ENCODE measurements at places on chromosomes 4 and X.

- no peak for DNase-seq
Observed at GRCh38 chr4:184860018-184860779, 34.4 kb upstream of the ACSL1 start.

- no peak for DNase-seq
Observed at GRCh38 chr4:2291705-2292645, 30.1 kb upstream of the MXD4 start.

DNA sequence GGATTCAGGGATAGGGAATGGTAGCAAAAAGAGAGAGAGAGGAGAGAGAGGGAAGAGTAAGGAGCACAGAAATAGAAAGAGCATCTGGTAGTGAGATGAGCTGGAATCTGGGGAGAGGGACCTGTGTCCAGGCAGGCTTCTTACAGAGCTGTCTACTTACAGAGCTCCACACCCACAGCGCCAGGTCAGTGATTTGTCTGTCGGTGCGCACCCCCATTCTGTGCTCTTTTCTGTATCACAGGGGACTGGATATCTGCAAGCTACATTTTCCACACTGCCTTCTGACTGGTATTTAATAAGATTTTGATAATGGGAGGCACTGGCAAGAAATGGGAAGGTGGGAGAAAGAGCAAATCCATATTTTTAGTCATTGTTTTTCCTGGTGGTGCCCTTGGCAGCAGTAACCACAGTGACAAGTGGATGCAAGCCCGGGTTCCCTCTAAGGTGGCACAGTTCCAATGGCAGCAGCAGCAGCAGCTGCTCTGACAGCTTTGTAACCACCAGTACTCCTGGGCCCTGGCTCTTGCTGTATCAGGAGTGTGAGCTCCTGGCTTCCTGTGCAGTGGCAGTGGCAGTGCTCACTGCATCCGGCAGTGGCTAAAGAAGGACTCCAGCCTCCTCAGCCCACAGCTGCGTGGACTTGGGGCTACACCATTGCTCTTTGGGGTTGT is 300.5 kb downstream of the TRIML1 start:
- DNase-seq, result no peak

DNA sequence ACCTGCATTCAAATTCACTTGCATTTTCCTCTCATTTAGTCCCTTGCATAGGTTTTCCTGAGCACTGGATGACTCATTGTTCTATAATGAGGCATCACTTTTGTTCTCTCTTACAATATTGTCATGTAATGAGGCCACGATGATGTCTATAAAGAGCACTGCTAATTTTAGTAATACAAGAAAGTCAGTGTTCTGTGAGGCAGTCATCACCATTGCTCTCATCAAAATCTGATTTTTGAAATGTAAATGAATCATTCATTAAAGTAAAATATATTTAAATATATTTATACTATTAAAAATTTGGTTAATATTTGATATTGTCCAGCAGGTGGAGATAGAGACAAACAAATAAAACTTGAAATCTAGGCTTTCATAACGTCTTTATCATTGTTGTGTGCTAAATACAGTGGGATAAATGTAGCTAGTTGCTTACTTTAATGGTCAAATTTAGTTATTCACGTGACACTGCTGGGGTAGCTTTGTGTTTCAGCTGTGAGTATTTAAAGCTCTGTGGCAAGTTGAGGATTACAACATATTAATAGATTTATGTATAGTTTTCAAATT is 15.4 kb downstream of the HMGB2 start:
- DNase-seq, result no peak

- DNase-seq, result no peak
Observed at GRCh38 chr4:185775792-185776555, 36.0 kb downstream of the SORBS2 start.

DNA sequence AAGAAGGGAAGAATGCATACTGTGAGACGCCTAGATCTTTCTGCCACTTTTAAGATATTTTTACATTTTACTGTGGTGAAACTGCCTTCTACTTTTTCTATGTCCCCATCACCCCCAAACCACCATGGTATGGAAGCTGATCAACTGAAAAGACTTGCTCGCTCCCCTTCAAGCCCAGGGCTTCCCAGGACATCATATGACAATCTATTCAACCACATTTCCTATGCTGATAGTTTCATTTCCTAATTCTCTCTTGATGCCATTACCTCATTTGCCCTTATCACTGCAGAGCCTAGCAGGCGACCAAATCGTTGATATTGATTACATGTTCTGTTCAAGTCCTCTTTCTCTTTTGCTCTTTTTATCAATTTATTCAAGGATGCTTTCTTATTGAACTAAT is 40.1 kb upstream of the KLHL34 start:
- no peak for DNase-seq

GRCh38 chr4:83132065-83132464 is 17.5 kb upstream of the PLAC8 start:
- no peak for DNase-seq

- no peak for DNase-seq
Observed at GRCh38 chrX:120690941-120691340, 61.1 kb upstream of the C1GALT1C1 start.

- DNase-seq, result no peak
Observed at GRCh38 chrX:50211510-50211909, 6.9 kb downstream of the CCNB3 start.

GRCh38 chr4:110152386-110152785 is 46.0 kb downstream of the ELOVL6 start:
- DNase-seq, result no peak

All from T1000 (cell line).